ENCODE measurements at places on chromosomes 3 and 15. TPM values are rescaled to one million over a fixed set of nuclear protein-coding genes. Genes with fewer than 3 reads are reported as not detected.
A peak's percentile ranks its signal among the peaks of the same experiment; 100 is the strongest.

DNA sequence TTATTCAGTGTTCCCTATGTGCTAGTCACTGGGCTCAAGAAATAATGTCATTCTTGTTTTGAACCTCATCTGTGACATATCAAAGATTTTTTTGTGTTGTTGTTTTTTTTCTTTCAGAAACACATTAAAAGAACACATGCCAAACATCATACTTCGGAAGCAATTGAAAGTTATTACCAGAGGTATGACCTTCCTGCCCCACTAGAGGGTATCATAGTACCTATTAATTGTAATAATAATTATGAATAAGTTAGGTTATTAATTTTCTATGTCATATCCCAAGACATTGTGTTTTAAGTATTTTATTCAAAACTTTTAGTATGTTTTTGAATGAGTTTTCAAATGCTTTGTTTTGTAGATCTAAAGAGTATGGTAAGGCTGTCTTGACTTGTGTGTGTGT is 65.7 kb downstream of the CDIN1 start:
- no peak for DNase-seq

DNA sequence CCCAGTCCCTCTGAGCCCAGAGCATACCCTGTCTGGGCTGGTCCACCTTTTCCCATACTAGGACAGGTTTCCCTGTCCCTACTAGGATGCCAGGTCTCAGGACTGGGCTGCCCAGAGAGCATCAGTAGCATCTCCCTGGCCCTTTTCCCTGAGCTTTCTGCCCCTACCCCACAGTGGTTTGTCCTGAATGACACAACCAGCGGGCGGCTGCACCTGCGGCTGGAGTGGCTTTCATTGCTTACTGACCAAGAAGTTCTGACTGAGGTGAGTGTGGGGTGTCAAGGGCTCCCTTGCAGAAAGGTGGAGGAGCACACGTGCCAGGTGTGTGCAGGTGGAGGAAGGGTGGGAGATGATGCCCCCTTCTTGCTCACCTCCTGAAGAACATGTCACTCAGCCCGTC is 33.5 kb downstream of the ESYT3 start:
- DNase-seq, result no peak

Gene SLC6A1
- total RNA-seq, result 1.6 TPM

Gene LMAN1L
- total RNA-seq, result 11.4 TPM

Gene CACNA1D
- 0.19 TPM for total RNA-seq

Gene BSN
- total RNA-seq, result 0.70 TPM

- DNase-seq, result no peak
Measured at GRCh38 chr3:161975201-161975600, 478.6 kb downstream of the OTOL1 start.

DNA sequence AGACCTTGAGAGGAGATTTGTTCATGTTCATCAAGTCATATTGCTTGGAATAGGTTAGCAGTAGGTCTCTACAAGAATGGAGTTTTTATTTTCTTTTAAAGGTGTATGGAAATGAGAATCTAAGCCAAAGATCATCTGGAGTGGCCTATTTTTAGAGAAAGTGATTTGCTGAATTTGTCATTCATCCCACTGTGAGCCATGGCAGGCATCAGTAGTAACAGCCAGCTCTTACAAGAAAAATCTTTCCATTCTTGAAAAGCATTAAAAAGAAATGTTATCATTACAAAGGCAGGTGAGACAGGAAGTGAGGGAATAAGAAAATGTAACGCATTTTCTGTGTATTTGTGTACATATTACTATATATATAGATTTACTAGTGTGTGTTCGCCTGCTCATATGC is 29.6 kb downstream of the STAC start:
- no peak for DNase-seq

DNA sequence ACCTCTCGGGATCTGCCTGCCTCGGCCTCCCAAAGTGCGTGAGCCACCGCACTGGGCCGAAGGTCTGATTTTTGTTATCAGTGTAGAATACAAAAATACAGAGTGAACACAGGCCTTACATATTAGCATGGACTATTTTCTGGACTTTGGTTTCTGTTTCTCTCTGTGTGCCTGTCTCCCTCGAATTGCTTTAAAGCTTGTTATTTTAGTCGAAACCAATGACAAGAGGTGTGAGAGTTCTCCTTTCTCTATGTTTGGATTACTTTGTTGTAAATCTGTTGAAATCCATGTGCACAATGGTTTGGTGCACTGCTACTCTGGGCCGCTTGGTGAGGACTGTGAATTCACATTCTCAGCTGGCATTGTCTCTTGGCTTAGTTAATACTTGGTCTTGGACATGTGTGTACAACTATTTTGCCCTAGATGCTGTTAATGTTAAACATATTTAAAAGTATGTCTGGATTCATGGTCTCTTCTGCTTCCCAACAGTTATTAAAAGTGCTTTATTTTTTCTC is 23.9 kb downstream of the MED12L start:
- no peak for DNase-seq

Gene ZNF80
- total RNA-seq, result not detected

Gene PPP4R2
- 48.3 TPM for total RNA-seq

- no peak for DNase-seq
Measured at GRCh38 chr3:25633919-25634318, 30.8 kb downstream of the TOP2B start.

Gene FAM174B
- 8.0 TPM for total RNA-seq

DNA sequence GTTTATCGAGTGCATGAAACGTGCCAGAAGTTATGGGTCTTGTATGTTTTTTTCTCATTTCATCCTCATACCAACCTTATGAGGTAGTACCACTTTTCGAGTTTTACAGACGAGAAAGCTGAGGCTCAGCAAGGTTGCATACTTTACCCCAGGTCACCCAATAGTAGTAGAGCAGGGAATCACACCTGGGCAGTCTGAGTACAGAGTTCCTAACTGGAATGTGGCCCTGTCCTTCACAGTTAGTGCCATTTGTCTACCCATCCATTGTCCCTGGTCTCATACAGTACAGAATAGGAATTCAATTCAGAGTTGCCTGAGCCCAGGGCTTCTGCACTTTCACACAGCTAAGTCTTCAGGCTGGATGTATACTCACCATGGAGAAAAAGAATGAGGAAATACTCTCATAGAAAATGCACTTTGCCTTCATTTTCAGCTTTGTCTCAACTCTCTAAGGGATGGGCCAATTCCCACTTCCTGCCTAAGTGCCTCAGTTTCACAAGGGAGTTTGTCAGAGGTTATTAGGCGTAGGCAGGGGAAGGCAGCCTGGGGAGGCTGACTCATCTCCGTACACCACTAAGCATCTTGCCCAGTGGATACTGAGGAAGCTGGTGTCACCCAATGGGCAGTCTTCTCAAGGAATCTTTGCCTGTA is 93.2 kb downstream of the TMEM212 start:
- no peak for DNase-seq

DNA sequence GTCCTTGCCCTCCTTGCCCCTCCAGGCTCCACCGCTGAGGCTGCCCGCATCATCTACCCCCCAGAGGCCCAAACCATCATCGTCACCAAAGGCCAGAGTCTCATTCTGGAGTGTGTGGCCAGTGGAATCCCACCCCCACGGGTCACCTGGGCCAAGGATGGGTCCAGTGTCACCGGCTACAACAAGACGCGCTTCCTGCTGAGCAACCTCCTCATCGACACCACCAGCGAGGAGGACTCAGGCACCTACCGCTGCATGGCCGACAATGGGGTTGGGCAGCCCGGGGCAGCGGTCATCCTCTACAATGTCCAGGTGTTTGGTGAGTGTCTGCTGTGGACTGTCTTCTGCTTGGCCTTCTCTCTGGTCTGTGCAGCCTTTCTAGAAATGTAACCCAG is 61.0 kb downstream of the BOC start:
- no peak for DNase-seq

- DNase-seq, result no peak
Measured at GRCh38 chr3:187020376-187020775, 90.0 kb downstream of the ST6GAL1 start.

DNA sequence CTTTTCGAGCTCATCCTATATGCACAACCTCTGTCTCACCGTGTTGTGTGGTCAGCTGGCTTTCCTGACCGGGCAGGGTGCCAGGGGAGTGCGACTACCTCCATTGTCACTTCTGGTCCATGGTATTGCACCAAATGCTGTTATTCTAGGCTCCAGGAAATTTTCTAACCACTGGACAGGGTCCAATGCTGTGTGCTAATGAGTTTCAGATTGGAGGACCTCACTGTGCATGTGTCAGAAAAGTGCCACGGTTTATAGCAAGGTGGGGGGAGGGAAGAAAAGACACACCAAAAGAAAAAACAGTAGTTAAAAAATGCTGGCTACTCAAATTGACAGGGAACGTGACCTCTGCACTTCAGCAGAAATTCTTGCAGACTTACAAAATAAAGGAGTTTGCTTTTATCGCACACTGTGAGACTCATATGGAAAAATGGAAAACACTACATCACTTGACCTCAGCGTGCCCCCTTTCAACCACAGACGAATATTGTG is 480.1 kb downstream of the FOXP1 start:
- peak; percentile 69 for DNase-seq

Gene MLH1
- total RNA-seq, result 55.3 TPM
